ENCODE measurements at places on chromosomes 5 and 9.
A peak's percentile ranks its signal among the peaks of the same experiment; 100 is the strongest.

DNA sequence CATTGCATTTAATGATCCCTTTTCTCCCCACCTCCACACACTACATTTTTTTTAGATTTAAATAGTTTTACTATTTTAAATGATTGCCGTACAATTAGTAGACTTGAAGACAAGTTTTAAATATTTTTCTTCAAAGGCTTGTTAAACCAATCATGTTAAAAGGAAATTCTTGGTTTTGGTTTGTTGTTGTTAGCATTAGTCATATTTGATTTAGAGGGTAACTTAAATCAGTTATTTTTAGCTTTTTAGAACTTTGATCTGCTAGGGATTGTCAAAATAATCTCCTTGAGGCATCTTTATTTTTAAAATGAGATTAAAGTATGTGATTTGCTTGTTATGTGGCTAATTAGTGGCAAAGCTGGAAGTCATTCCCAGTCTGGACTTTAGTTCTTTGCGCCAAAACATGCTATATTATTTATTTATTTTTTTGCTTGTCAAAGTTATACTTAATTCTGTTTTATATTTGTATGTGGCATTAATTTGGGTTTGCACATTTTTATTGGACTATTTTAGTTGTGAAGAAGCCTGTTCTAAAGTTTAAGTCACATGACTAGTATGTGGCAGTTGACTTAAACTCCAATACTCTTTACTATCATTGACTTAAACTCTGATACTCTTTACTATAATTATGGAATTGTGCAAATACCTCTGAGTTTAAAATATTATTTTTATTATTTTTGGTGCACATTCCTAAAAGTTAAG lies 14.7 kb downstream of the ITGA1 start:
- no peak for DNase-seq

DNA sequence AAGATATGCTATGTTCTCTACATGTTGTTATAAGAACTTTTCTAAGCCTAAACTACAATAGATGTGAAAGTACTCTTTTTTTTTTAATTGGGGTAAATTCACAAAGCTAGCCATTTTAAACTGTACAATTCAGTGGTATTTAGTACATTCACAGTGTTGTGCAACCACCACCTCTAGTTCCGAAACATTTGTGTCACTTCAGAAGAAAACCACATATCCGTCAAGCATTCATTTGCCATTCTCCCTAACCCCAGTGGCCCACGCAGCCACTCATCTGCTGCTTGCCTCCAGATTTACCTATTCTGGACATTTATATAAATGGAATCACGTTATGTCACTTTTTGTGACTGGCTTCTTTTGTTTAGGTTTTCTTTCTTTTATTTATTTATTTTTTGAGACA lies 43.1 kb downstream of the SPTAN1 start:
- no peak for DNase-seq

GRCh38 chr5:126182971-126183695 lies 240.1 kb upstream of the GRAMD2B start:
- DNase-seq = peak; percentile 95

DNA sequence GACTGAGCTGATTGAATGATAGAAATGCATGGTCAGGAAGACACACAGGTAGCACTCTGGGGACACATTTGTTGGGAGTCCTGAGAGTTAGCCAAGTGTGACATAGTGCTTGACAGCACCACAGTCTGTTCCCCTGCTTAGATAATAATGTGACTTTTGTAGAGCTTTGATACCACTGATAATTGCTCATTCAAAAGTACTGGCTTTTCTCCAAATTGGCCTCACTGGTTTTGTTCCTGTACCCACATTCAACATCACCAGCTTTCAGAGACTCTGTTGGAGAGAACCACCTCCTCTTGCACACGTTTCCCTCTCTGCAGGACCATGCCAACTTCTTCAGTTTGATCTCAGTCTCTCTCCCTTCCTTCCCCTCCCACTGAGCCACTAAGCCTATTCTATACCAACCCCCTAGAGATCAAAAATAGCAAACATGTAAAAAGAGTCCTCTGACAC lies 52.5 kb upstream of the IL7R start:
- DNase-seq = peak; percentile 46

DNA sequence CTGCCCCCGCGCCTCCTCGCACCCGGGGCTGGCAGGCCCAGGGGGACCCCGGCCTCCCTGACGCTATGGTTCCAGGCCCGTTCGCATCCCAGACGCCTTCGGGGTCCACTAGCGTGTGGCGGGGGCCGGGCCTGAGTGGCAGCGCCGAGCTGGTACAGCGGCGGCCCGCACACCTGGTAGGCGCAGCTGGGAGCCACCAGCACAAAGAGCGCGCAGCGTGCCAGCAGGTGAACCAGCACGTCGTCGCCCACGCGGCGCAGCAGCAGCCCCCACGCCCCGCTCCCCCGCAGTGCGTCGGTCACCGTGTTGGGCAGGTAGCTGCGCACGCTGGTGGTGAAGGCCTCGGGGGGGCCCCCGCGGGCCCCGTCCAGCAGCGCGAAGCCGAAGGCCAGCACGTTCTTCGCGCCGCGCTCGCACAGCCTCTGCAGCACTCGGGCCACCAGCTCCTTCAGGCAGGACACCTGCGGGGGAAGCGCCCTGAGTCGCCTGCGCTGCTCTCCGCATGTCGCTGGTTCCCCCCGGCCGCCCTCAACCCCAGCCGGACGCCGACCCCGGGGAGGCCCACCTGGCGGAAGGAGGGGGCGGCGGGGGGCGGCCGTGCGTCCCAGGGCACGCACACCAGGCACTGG lies 548 bp downstream of the TERT start:
- no peak for DNase-seq

DNA sequence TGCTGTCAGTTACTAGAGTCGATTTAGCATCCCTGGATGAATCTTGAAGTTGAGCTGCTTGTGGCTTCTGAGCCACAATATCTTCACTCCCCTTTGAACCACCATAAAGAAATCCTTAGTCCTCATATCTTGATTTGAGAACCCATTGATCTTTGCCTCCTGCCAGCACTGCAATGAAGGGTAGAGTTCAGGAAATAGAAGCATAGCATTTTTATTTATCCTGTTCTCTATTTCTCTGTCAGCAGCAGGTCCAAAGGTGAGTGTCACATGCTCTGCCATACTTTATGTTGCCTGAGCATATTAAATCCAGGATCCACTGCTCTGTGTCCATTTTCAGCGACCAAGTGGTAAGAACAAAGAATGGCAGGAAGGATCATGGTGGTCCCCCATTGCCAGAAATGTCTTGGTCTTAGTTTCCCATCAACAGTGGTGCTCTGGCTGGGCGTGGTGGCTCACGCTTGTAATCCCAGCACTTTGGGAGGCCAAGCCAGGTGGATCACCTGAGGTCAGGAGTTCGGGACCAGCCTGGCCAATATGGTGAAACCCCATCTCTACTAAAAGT lies 80.2 kb upstream of the PANK3 start:
- no peak for DNase-seq

Measured in NCI-H446 treated with DMSO at 0.1 percent for 48 hours (cell line).